ENCODE measurements at places on chromosomes 2 and 18.

DNA sequence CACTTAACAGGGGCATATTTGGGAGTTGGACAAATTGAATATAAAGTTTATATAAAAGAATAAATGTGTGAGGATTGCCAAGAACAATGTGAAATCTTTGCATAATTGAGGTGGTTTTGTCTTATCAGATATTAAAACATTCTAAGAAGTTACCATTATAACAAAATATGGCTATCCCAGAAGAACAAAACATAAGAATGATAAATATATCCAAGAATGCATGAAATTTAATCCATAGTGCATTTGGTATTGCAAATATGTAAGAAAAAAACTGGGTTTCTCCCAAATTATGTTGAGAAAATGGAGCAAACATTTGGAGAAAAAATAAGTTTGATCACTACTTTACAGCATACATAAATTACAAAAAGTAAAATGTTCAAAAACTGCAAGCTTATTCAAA lies 562.4 kb downstream of the RNF144A start:
- no peak for DNase-seq

GRCh38 chr2:164710837-164711765 lies 89.8 kb upstream of the GRB14 start:
- no peak for DNase-seq

GRCh38 chr2:237141571-237142051 lies 55.9 kb downstream of the COPS8 start:
- no peak for DNase-seq

- DNase-seq: no peak
These were observed 87.3 kb upstream of the RMDN2 start for GRCh38 chr2:37837628-37838328.

- no peak for DNase-seq
These were observed 289.7 kb downstream of the CYRIA start for GRCh38 chr2:16375981-16376380.

- no peak for DNase-seq
These were observed 6.9 kb upstream of the FLACC1 start for GRCh38 chr2:201363857-201364560.

GRCh38 chr18:76252880-76253279 lies 242.2 kb downstream of the ZNF516 start:
- no peak for DNase-seq

DNA sequence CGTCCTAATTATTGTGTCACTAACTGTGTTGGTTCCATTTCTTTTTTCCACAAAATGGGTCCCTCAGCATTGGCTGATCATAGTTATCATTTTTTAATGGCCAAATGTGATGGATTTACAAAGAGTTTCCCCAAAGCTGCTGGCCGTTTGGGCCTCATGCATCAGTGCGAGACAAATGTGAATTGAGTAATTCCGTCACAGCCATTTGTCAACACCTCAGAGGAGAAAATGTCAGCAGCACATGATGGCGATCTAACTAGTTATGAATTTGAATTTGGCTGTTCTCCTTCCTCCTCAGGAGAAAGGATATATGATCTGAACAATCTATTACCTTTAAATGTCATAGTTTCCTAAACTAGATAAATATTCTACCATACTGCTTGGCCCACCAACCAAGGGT lies 54.9 kb upstream of the SP3 start:
- DNase-seq: no peak

- DNase-seq: no peak
These were observed 1281.7 kb upstream of the CELF4 start for GRCh38 chr18:38847326-38847725.

GRCh38 chr2:54012538-54013141 lies 41.8 kb upstream of the PSME4 start:
- DNase-seq: no peak

DNA sequence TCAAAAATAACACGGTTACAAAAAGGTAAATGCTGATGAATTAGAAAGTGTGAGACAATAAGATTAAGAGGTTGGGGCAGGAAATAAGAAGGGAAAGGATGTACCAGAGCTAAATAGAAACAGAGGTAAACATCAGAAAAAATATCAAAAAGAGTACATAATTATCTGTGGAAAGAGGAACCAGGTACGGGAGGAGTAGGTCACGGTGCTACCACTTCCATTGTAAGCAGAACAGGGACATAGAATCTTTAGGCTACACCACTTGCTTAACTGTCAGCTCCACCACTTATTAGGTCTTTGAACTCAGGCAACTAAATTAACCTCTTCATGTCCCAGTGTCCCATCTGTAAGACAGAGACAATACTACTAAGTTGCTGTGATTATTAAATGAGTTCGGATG lies 350.3 kb downstream of the LRATD1 start:
- no peak for DNase-seq

DNA sequence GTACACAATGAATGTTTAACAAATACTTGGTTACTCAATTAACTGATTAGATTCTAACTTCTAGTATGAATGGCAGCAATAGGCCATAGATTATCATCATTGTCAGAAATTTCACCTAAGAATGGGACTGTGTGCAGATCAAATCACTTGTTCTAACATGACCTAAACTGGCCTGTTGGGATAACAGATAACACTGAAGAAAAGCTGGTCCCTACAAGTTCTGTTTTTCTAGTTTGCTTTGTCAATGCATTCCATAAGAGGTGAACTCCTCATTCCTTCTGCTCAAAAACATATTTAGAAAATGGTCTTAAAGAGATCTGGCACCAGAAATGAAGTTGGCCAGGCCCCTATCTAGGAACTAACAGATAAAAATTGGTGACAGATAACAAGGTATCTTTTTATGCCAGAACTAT lies 175.4 kb downstream of the THADA start:
- no peak for DNase-seq

- DNase-seq: no peak
These were observed 9.7 kb downstream of the RHBDD1 start for GRCh38 chr2:226845386-226846116.

GRCh38 chr2:152115952-152116351 lies 17.1 kb upstream of the CACNB4 start:
- DNase-seq: no peak

- DNase-seq: no peak
These were observed 1.3 kb downstream of the ZNF521 start for GRCh38 chr18:25350489-25351251.

DNA sequence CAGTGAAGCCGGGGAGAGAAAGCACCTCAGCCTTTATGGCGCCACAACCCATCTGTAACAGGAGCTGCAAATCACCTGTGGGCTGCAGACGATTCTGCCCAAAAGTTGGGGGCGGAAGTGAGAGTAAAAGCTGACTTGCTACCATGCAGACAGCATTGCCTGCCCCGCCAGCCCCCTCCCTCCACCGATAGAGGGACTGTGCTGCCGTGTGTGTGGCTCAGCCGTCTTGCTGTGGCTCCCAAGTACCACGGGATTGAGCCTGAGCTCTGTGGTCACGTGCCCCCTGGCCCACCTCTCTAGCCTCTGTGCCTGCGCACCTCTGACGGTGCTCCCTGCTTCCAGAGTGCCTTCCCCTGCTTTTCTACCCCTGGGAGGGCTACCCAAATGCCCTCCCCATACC lies 79.6 kb downstream of the GLI2 start:
- no peak for DNase-seq

DNA sequence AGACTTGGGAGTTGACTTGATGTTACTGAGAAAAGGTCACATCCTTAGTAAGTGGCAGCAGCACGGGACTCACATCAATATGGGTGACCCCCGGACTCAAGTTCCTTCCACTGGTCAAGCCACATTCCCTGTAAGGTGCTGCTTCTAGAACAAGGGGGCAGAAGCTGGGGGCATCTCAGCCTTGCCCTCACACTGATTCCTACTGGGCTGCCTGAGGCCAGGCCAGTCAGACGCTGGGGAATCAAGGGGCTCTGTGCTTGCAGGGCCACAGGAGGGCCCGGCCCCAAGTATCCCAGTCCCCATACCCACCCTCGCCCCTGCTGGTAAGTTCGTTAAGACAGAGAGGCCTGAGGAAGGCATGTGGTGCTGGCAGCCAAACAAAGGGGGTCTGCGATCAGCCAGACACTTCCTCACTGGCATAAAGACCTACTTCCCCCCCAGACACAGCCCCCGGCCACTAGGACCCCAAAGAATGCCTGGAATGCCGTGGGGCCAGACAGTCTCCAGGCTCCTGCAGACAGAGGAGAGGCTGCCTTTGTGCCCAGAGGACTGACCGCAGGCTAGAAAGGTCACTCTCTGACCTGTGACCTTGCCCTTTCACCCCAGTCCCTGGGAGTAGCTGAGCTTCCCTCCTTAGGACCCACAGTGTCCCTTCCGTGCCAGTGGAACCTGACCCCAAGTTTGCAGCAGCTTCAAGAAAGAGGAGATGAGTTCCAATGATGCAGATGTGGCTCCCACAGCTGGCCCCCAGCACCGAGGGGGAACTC lies 83.6 kb downstream of the HS1BP3 start:
- no peak for DNase-seq

GRCh38 chr2:238143239-238143951 lies 4.9 kb downstream of the KLHL30 start:
- DNase-seq: no peak

- DNase-seq: no peak
These were observed 95.0 kb upstream of the ZNF521 start for GRCh38 chr18:25446972-25447371.

GRCh38 chr2:142756430-142756829 lies 121.0 kb upstream of the KYNU start:
- DNase-seq: no peak

DNA sequence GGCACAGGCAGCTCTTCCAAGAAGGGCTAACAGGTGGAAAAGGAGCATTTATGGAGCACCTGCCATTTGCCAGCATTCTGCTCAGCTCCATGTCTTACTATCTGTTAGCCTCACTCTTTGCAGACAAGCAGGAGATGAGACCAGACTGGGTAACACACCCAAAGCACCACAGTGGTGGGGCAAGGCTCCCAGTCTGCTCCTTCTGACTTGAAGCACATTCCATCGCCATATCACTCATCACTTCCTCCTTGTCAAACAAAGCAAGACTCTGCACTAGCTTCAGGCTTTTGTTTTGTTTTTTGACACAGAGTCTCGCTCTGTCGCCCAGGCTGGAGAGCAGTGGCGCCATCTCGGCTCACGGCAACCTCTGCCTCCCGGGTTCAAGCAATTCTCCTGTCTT lies 182.8 kb downstream of the MGAT5 start:
- no peak for DNase-seq

DNA sequence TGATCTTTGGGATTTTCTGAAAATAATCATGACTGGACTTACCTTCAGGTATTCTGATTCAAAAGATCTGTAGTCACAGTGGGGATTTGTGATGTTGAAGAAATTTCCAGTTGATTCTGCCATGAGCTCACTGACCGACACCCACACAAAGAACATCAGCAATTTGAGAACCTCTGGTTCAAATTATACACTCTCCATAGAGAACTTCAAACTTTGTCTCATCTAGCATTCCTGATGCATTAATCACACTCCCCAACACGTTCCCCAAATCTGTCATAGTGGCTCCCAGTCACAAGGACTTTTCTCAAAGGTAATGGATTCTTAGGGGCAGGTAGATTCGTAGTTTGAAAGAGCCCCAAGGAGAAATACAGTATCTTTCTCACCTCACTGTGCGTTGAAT lies 584.3 kb downstream of the FBXO15 start:
- DNase-seq: no peak

GRCh38 chr2:231386446-231386845 lies 9.1 kb upstream of the B3GNT7 start:
- DNase-seq: no peak

- DNase-seq: no peak
These were observed 359.2 kb downstream of the TGIF1 start for GRCh38 chr18:3808985-3809780.

- DNase-seq: no peak
These were observed 14.3 kb upstream of the PTH2R start for GRCh38 chr2:208392300-208392699.

- DNase-seq: no peak
These were observed 65.7 kb downstream of the TMEM18 start for GRCh38 chr2:611519-611918.

- no peak for DNase-seq
These were observed 39.8 kb upstream of the ITPRID2 start for GRCh38 chr2:181851726-181852125.

- DNase-seq: no peak
These were observed 58.9 kb downstream of the CXCR4 start for GRCh38 chr2:136059036-136059472.

DNA sequence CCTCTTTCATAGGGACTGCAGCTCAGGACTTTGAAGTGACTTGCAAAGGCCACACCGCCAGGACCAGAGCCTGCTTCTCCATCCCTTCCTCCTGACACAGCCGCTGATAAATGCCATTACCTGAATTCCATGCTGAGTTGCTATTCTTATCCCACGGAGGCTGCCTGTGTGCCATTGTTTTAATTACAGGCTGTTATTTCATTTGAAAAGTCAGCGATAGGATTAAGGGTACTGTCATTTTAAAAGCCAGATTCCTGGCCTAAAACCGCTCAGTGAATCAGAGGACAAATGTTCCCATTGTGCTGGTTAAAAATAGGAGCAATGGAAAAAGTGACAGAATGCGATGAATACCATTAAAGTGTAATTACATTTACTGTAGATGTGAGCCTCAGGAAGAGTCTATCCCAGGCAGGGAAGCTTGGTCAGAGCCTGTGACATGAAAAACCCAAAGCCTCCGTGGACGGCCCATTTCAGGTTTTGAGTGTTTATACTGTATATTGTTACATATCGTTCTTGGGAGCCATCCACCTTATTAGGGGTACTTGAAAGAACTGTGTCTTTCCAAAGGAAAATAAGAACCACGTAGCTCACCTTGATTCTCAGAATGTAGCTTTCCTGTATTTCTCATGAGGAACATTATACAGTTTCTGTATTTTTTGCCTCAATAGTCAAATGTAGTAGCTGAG lies 41.3 kb downstream of the PDCL3 start:
- DNase-seq: no peak

DNA sequence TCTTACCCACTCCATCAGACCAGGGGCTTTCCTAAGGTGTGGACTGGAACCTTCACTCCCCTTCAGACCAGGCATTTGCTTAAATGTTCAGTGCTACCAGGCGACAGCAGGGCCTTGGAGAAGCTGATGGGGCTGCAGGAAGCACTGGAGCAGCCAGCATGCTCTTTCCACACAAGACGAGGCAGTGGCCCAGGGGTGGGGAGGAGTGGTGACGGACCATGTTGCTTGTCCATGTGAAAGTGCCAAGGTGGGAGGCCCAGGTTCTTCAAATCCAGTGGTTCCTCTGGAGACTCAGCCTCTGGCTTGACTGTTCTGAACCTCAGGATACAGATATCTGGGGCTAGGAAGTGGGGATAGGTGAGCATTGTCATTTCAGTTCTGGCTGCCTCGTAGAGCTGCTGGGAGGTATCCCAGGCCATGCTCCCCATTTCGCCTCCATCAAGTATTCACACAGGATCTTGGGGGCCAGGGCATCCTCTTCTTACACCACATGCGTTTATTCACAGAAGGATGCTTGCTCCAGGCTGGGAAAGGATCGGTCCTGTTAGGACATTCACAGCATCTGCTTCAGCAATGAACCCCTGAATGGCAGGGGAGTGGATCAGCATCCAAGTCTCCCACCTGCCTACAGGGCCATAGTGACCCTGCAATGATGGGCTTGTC lies 62.2 kb downstream of the SFXN5 start:
- DNase-seq: no peak

All from stimulated activated CD8-positive, alpha-beta memory T cell treated with anti-CD3 and anti-CD28 coated beads, Interleukin-15, amount 100 ng/mL, for 24 hours (primary cell).